ENCODE measurements at places on chromosomes 3 and 15. TPM values are rescaled to one million over a fixed set of nuclear protein-coding genes. Genes with fewer than 3 reads are reported as not detected.

Gene NR1I2
- 0.69 TPM for total RNA-seq

Gene UBP1
- 42.9 TPM for total RNA-seq

Gene DZIP1L
- total RNA-seq, result 9.7 TPM

Gene UROC1
- total RNA-seq, result not detected

Gene SYNPR
- not detected for total RNA-seq

Gene SV2B
- total RNA-seq, result not detected

- no peak for DNase-seq
Measured at GRCh38 chr3:130601442-130601971, 84.5 kb downstream of the COL6A6 start.

DNA sequence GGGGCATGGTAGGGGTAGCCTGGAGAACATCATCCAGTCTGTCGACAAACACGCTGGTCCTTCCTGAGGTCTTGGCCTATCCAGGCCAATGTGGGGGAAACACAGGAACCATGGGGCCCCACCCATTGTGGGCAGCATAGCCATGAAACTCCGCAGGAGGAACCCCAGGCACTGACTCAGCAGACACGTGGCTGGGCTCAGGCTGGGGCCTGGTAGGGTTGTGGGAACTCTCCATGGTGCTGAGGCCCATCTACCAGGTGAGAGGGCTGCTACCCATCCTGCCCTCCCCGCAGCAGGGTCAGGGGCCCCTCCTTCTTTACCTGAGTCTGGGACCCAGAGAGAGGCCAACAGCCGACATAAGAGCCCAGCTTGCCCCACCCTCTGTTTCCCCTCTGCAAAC, 22.6 kb upstream of the CACNA2D2 start:
- no peak for DNase-seq

- no peak for DNase-seq
Measured at GRCh38 chr3:50523279-50523811, 19.9 kb upstream of the CACNA2D2 start.

DNA sequence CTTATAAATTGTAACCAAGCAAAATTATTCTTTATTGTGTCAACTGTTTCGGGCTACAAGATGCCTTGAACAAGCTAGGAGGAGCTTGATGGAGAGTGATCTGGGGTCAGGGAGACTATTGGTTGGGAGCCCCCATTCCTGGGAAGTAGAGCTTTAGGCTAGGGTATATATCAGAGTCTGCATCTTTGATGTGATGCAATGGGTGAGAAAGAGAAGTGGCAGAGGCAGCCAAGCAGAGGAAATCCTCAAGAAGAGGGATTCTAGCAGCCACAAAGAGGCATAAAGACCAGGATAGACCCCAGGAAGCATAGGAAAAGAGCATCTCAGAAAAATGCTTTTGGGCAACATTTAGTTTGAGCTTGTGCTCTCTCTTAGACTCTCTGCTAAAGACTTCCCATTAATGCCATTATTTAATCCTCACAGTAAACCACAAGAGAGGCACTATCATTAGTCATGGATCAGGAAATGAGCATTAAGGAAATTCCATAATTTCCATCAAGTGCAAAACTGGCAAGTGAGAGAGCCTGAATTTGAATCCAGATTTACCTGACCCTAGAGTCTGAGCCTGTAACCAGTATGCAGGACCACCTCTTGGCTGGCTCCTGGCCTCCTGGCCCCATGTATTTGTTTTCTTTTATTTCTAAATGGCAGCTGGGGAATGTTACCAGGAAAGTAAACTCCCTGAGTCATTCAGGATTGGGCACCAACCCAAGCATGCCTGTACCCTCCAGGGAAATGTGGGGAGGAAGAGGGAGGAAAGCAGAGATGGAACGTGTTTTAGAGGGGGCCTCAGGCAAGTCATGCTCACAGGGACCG, 118.7 kb downstream of the RPL22L1 start:
- peak; percentile 53 for DNase-seq

DNA sequence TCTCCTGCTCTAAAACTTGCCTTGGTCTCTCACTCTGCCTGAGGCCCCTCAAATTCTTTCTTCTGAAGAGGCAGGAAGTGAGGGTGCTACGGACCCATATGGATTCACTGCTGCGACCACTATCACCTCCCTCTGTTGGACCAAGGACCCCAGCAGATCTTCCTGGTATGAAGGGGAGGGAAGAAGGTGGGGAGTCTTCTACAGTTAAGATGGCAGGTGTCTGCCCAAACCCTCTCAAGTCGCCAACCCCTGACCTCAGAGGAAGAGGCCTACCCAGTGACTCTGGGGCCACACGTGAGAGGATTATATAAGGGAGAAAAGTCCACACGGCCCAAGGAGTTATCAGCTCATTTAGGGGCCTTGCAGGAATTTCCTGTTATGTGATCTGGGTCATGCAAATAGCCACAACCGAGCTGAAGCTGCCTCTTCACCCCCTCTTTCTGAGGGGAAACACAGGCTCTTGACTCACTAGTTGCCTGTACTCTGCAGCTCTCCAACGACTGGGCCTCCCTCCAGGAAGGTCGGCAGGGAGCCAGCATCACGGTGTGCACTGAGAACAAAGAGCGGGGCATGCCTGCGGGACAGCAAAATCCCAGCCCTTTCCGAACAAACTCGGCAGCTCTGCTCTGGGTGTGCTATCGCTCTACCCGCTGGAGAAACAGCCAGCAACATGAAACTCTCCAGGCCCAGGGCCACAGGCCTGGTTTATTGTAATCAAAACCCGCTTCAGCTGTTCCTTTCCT, 116.0 kb downstream of the XXYLT1 start:
- DNase-seq, result peak; percentile 30

DNA sequence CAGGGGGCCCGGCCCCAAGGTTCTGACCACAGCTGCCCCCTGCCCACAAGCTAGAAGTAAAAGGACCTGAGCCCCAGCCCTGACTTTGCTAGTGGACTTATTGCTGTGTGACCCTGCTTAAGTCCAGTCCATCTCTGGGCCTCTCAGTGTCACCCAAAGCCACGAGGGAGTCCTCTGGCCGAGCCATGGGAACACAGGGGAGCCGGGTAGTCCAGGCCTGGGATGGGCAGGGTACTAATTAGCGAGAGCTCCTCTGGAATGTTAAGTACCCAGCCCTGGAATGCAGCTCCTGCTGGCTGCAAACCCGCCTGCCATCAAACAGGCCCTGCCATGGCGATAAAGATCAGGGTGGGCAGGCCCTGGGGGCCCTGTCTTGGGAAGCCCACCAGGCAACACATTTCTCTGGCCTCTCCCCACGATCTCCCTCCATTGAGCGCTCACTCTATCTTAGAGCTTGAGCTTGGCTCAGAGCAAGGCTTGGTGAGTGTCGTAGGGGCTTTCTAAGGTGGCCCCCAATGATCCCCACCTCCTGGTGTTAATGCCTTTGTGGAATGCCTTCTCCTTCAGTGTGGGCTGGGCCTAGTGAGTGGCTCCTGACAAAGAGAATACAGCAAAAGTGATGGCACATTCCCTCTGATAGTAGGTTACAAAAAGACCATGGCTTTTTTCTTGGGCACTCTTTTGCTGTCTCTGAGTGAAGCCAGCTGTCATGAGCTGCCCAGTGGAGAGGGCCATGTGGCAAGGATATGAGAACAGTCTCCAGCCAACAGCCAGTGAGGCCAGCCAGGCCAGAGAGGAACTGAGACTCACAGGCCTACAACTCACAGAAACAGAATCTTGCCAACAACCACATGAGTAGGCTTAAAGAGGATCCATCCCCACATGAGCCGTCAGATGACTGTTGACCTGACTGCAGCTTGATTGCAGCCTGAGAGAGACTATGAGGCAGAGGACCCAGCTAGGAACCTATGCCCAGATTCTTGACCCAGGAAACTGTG, 133.1 kb downstream of the SMAD6 start:
- no peak for DNase-seq

DNA sequence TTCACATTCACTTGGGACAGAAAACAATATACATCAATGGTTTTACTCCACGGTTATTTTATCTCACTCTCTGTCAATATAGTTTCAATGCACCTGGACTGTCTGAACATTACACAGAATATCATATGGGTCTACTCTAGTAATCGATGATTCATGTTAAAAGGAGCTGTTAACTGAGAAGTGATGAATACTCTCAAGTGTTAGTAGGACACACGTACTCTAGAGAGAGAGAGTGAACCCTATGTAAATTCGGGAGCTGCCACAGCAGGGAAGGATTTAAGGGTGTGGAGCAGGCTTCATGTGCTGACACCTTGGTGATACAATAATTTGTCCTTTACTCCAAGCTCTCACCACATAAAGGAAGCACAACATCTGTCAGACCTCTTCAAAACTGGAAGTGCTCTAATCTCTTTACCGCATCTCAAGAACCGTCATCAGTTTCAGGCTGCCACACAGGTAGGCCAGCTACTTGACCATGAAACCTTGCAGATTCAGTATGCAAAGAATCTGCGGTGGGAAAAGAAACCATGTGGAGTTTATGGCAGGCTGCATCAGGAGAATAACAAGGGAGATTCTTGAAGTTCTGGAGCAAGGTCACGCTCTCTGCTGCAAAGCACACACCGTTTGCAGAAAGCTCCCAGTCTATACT, 199.2 kb upstream of the TMC3 start:
- no peak for DNase-seq

DNA sequence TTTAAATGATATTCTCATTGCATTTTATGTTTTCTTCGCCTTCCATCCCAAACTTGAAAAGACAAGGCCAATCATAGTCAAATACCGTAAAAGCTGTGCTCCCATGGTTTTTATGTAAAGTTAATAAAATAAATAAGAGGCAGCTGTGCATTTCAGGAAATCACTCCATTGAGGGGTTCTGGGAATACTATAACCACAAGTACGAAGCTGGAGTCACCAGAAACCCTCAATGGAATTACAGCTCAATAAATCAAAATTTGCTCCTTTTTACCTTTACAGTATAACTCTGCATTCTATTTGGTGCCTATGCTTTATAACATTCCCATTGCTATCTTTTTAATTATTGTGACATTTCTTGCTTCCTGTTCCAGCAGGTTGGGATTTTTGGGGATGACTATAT, 77.2 kb downstream of the C3orf38 start:
- DNase-seq, result no peak

- DNase-seq, result peak; percentile 82
Measured at GRCh38 chr3:15797642-15798303, at the start of gene ANKRD28. Gene ANKRD28, minus strand, starts transcription at chr3:15797979. Its CDS starts 1,458 bp downstream, at chr3:15796521.

DNA sequence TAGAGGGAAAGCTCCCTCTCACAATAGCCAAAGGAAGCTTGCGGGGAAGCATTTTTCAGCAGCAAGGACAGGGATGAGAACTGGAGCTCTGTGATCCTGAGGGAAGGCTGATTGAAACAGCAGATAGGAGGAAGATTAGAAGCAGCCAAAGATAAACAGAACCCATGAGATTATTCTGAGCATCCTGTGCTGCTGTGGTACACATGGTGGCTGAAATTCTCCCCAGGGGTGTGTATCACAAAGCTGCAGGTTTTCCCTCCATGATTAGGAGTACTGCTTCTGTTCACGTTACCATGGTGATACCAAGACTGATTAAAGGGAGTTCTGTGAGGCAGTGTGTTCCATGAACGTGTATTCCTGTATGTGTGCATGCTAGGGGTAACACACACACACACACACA, 30.3 kb upstream of the PSMD6 start:
- no peak for DNase-seq

DNA sequence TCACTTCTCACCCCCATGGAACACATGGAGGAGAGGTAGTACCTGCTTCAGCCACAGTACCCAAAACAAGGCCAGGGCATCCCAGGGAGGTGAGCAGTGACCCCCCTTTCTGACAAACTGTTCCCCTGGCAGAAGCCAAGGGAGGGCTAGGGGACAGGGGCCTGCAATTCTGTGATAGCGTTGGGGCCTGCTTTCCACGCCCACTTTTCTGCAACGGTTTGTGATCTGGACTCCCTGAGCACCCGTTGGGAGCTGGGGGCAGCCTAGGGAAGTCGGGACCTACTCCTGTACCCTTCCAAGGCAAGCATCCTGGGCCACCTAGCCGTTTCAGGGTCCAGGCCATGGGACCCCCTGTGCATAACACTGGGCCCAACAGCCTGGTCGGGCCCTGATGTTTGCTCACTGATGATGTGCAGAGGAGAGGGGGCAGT, 996 bp upstream of the DNAJA4 start:
- no peak for DNase-seq

DNA sequence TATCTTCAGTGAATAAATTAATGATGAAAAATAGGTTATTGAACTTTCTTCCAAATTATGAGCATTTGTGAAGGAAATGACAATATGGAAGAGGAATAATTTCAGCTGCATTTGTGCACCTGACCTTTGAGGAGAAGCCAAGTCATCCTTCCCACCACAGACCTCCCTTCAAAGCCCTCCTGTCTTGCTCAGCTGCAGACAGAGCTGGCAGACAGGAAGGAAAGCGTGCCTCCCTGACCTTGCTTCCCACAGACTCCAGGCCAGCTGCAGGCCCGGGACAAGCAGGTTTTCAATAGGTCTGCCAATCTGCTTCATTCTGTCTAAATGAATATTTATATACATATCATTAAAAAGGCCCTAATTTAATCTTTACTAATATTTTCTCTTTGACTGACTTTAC, 152.9 kb upstream of the RBMS3 start:
- DNase-seq, result no peak

GRCh38 chr15:70470556-70471191, 292.7 kb downstream of the UACA start:
- no peak for DNase-seq

DNA sequence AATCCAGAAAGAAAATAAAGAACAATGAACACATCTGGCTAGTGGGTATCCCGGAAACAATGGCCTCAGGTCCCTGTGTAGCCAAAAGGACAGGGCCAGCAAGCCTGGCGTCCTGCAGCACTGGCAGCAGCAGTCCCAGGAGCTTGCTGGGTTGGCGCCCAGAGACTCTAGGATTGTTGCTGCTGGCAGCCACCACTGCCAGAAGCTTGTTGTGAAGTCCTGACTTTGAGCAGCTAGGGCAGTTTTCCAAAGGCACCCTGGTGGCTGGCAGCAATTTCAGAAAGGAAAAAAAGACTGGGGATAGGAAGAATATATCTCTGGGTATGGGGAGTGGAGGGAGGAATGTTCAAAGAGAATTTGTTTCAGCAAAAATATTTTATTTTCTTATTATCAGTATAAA, 11.3 kb downstream of the SHQ1 start:
- no peak for DNase-seq

GRCh38 chr15:57220205-57220604, 156.1 kb upstream of the CGNL1 start:
- DNase-seq, result no peak
